ENCODE measurements at places on chromosomes 1 and 21.

DNA sequence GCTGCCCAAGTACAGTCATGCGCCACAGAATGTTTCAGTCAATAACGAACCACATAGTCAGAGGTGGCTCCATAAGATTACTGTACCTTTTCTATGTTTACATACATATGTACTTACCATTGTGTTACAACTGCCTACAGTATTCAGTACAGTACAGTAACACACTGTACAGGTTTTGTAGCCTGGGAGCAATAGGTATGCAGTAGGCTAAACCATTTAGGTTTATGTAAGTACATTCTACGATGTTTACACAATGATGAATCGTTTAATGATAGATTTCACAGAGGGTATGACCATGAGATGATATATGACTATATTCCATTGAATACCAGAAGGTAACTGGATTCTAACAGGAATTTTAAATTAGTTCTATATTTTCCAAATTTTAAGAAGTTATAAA is 10.5 kb downstream of the YY1AP1 start:
- DNase-seq: no peak

GRCh38 chr1:11422686-11423085 is 56.3 kb upstream of the DISP3 start:
- no peak for DNase-seq

DNA sequence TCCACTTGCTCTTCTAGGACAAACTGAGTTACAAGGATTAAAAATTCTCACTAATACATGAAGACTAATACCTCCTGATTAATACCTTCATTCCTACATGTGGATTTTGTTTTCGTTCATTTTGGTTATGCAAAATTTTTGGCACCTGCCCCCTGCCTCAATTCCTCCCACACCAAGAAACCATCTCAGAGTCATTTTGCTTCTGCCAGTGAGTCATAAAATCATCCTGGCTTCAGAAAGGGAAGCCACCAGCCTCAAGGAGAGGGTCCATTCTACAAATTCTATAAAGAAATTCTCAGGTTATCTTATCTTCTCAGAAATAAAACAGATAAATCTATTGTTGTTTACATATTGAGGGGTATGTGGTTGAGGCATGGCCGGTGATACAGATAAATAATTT is 103.2 kb upstream of the COA6 start:
- DNase-seq: no peak

- no peak for DNase-seq
These were observed 33.7 kb upstream of the IFI44L start for GRCh38 chr1:78586572-78586971.

DNA sequence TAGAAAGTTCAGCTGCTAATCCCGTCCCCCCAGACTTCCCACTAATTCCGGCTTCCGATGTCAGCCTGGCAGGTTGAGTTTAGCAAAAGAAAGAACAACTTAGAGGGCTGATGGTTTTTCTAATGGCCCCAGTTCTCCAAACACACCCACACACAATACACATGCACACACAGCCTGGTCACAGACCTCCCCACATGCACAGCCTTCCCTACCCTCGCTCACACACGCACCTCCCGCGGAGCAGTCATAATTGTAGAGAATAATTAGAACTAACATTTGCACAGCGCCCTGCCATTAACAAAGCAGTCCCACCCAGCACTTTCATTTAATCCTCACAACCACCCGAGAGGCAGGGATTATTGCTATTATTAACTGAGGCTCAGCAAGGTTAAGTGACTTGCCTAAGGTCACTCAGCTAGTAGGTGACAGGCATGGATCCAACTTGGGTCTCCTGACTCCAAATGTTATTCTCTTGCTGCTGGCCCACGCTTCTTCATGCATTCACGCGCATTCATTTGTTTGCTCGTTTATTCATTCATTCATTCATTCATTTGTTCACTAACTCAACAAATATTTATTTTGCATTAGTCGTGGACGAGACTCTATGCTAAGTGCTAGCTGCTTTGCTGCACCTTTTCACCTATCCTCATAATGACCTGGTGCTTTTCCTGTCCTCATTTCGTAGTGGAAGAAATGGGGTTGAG is 274.9 kb downstream of the FOXD2 start:
- DNase-seq: no peak

GRCh38 chr1:22284906-22285548 is 142.1 kb upstream of the WNT4 start:
- no peak for DNase-seq

DNA sequence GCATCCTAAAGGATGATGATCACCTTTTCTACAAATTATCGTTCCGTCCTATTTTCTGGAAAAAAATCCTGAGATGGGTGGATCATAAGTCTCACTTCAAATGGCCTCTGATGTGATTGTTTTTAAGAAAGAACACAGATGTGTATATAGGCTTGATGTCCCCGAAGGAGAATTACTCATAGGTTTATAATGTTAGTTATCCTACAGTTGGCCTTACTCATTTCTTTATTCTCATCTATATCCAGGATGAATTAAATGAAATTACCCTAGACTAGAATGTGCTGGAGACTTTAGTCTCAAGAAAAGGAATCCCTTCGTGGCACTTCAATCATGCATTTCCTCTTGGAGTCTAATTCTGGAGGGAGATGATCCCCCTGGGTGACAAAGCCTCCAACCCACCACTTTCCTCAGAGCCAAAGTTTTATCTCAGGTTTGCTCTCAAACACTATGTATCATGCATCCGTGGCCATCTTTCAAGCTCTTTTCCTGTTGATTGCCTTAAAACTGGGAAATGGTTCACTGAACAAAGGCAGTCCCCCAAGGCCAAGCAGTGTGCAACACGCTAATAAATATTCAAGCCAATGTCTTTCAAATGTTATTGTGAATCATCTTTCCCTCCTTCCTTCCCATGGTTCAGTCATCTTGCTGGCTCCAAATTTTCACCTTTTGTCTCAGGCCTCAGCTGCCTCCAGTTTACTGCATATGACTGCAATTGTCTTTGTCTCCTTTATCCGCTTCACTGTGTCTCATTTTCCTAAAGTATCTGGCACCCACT is 32.5 kb upstream of the SMYD2 start:
- DNase-seq: no peak

DNA sequence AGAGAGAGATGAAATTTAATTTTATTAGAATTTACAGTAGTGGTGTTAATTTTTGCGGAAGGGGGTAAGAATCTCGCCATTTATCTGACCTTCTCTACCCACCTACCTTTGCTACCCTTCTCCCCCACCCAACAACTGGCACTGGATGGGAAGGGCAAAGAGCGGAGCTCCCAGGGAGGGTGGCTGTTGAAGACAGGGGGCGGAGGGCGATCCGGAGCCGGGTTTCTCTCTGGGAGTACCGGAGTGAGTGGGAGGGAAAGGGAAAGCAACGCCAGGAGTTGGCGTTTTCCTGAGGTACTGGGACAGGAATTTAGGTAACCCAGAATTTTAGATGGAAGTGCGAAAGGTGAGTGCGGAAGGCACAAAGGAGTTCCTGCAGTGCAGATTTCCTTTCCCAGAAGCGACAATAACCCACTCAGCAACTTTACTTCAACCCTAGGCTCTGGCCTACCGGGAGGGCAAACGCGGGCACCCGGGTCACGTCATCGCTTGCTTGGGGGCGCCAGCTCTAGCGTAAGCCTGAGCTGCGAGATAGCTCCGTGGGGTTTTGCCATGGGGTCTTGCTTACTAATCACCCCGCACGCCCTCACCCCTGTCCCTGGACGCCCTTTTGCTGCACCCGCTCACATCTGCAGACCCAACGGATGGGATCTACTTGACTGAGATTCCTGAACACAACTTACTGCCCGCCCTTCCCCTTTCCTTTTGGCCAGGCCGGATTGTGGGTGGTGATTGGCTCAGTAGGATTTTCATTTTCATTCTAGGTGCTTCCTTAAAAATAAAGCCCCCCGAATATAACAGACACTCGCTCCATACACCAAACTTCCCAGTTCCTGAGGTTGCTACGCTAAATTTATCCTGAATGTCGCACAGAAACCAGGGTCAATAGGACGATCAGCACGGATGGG is 413.0 kb upstream of the ESRRG start:
- DNase-seq: no peak

DNA sequence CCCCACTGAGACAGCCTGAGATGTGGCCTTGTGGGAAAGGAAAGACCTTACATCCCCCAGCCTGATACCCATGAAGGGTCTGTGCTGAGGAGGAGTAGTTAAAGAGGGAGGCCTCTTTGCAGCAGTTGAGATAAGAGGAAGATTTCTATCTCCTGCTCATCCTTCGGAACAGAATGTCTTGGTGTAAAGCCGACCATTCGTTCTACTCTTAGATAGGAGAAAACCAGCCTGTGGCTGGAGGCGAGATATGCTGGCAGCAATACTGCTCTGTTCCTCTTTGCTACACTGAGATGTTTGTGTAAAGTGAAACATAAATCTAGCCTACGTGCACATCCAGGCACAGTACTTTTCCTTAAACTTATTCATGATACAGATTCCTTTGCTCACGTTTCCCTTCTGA is 1.5 kb upstream of the CCDC27 start:
- DNase-seq: no peak

- DNase-seq: no peak
These were observed 13.8 kb upstream of the TRIM45 start for GRCh38 chr1:117135329-117135728.

DNA sequence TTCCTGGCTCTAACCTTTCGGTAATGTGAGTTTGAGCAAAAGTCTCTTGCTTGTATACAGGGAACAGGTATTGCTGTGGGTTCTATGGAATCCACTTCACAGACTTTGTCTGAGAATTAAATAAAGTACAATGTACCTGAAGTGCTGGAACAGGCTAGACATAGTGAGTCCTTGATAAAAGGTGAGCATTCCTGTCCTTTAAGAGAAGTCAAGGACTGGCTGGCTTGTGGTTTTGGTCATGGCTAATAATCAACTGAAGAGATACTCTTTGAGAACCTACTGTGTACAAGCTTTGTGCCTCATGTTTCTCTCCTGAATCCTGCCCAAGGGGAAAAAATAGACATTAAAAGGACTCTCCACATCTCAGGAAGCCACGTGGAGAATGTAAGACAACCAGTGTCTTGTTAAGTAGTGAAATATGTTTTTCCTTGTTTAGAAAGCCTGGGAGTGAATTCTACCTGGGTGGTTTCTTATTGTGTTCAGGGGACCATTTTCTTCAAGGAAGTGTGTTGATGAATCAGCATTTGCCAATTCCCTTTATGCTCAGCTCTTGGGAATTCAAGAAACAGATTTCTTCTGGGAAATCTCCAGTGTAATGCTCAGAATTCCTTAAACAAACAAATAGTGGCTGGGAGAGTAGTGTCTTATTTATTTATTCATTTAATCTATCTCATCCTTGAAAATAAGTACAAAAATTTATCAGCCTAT is 55.2 kb upstream of the PLD5 start:
- DNase-seq: no peak

- no peak for DNase-seq
These were observed 2.1 kb downstream of the KIF26B start for GRCh38 chr1:245156736-245157505.

- no peak for DNase-seq
These were observed 73.2 kb downstream of the SSBP3 start for GRCh38 chr1:54332781-54333585.

DNA sequence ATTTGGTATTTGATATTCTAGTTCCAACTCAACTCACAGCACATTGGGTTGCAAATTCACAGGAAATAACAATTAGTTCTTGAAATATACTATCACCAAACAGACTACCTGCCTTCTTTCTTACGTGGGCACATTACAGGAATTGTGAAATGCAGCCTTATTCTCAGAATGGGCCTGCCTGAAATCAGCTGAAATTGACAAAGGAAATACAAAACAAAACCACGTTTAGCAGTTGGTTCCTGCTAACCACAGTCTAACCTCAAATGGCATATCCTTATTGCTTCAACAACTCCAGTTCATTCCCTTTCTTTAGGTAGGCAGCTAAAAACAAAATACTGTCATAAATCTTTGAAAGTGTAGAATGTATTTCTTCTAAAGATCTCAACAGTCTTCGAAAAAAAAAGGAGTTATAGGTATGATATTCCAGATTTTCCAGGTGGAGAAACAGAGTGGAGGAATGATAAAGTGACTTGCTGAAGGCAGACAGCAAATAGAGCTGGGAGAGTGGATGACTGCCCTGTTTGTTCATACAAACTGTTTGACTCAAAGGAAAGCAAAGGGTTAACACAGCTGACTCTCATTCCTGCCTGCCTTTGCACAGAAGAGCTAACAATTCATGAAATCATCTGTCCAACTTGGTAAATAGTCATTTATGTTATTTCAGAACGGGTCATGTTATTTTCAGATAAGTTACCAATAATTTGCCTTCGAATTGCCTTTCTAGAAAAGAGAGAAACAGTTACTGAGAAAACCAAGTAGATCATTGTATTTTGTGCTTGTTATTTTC is 1.6 kb upstream of the GREM2 start:
- DNase-seq: no peak

DNA sequence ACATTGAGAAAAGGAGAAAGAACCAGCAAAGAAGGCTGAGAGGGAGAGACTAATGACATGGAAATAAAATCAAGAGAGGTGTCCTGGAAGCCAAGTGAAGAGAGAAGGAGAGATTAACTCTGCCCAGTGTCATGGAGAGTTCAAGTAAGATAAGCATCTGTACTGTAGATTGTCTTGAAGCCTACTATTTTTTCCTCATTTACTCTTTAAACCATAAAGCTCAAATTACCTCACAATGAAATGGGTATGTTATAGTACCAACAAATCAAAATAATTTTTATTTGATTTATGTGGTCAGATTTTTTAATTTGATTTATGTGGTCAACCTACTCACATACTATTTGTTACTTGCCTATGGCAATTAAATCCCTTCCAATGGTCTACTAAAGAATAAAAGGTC is 5.2 kb upstream of the PALMD start:
- DNase-seq: no peak

- DNase-seq: no peak
These were observed 46.6 kb upstream of the TTC34 start for GRCh38 chr1:2848006-2848670.

DNA sequence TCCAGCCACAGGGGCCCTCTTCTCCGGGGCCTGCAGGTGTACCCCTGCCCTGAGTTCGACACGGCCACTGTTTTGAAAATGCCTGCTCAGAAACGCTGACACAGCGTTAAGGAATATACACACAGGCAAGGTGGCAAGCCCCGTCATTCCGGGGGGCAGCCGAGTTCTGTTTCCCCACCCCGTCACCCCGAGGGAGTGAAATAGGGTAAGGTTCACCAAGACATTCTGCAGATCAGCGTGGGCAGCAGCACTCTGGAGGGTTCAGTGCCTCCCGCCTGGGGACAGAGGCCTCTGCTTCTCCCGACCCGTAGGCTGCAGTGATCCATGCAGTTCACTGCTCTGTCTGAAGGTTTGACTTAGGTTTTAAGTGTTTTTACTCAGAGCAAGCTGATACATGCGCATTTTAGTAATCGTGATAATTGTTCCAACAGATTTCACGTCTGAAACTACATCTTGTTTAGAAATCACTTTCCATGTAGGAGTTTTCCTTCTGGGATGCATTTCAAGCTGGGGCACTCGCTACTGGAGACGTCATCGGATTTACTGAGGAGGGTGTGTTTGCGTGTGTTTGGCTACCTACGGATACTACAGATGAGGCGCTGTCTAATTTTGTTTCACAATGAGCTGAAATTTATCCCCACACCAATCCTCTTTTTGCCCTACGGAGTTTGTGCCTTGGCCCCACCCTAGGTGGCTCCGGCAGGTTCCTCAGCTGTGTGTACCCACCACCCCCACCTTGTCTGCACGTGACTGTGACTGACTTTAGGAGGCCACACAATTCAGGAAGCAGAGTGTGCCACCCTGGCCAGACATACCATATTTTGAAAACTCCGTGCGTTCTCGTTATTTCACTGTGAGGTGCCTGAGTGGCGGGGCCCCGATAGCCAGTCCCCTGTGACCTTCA is 63.5 kb downstream of the AGPAT3 start:
- no peak for DNase-seq

GRCh38 chr1:243727503-243728203 is 122.4 kb downstream of the AKT3 start:
- DNase-seq: no peak

- no peak for DNase-seq
These were observed 1.9 kb upstream of the TMEM125 start for GRCh38 chr1:43267818-43268425.

Measured in activated CD8-positive, alpha-beta memory T cell treated with anti-CD3 and anti-CD28 coated beads, Interleukin-2, amount 50 U/mL, for 4 hours (primary cell).